ENCODE measurements at places on chromosomes 13 and 19.

- peak; percentile 12 for DNase-seq
Measured at GRCh38 chr13:23087880-23088279, 92.9 kb upstream of the SGCG start.

DNA sequence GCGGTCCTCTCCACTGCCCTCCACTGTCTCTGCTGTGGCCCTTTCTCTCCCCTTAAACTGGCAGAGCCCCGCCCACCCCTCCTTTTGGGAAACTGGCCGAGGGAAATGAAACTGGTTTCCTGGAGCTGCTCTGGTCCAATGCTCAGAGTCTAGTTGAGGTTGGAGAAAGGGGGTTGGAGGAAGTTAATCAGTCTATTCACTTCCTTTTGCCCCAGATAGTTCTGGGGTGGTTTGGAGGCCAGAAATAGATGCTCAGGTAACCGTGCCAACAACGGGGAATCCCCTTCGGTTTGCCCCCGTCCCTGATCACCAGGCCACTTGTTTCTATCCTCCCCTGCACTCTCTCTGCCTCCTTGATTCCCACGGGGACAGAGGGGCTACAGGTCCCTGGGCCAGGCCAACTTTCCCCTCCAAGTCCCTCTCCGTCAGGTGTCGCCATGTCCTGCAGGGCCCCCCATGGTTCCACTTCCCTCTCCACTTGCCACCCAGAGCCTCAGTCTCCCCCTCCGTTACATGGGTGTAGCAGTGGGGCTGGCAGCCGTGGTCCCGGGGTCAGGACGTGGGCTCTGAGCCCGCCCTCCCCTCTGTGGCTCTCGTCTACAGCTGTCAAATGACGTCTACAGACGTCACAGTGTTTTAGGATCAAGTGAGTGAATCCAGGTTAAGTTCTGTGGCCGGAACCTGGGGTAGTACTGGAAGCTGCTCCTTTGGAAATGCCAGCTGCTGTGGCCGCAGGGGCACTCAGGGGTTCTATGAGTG lies at the start of gene IL4I1:
IL4I1 (minus strand) TSS at position 25 of the 759 bp plus-strand sequence. CDS start 727 bp downstream, outside the sequence.
- DNase-seq, result peak; percentile 48

DNA sequence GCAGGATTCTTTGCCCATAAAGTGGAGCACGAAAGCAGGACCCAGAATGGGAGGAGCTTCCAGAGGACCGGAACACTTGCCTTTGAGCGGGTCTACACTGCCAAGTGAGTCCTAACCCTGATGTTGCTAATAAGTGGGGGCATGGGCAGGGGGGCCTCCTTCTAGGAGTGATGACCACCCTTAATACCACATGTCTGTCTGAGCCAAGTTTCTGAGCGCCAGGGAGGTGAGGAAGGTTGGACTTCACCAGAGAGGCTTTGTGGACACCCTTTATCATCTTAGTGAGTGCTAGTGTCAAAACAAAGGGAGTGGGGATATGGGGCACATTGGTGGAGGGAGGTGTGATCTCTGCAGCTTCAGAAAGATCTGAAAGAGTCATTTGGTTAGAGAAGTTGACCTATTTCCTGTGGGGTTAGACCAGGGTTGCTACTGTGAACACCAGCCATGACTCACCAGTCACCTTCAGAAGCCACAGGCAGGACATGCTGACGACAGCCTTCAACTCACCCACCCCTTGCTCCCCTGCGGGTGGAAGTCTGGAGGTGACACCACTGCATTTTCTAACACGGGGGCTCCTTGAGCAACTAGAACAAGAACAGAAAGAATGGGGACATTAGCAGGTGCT lies 8.8 kb downstream of the ALOX5AP start:
- peak; percentile 24 for DNase-seq

DNA sequence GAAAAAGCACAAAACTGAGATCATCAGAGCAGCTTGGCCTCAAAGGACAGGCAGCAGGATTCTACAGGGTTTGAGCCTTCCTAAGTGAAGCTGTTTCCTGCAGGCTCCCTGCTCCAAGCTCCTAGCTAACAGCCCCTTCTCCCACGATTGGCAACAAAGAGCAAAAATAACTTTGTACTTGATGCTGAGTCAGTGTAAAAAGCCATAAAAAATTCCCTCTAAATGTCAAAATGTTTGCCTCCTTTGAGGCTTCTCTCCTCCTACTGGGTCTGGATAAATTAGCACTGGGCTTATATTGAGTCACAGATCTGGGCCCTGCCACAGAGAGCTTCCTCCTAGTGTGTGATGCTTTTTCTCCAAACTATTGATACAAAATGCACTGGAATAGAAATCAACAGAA lies 153.3 kb downstream of the TNFRSF19 start:
- peak; percentile 53 for DNase-seq

GRCh38 chr13:30567072-30567471 lies 50.6 kb upstream of the USPL1 start:
- no peak for DNase-seq

- DNase-seq, result no peak
Measured at GRCh38 chr13:23995283-23996073, 98.2 kb upstream of the C1QTNF9B start.

GRCh38 chr19:45051929-45052579 lies 13.2 kb downstream of the CLASRP start:
- no peak for DNase-seq

GRCh38 chr19:31818798-31819105 lies 469.5 kb upstream of the TSHZ3 start:
- DNase-seq, result no peak

DNA sequence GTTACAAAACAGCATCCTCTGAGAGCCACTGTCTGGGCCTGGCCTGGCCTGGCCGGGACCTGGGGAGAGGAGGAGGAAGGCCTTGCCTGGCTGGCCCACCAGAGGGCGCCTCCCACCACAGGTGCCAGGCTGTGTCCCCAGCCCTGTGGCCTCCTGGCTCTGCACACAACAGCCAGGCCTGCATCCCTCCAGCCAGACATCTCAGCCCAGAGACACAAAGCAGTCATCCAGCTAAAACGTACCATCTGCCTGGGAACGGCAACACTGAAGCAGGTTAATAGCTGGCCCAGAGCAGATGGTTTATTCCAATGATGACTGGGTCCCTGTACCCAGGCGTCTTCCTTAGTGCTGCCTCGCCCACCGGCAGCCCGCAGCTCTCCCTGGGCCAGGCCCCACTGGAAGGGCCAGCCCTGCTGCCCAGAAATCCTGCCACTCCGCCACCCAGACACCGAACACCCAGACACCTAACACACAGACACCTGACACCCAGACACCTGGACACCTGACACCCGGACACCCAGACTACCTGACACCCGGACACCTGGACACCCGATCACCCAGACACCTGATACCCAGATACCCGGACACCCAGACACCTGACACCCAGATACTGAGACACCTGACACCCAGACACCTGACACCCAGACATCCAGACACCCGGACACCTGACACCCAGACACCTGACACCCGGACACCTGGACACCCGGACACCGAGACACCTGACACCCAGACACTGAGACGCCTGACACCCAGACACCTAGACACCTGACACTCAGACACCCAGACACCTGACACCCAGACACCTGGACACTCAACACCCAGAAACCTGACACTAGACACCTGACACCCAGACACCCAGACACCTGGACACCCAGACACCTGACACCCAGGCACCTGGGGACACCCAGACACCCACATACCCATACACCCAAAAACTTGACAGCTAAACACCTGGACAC lies 20.1 kb downstream of the C19orf12 start:
- peak; percentile 81 for DNase-seq

Data from hepatic stellate cell (primary cell).